ENCODE measurements at places on chromosomes 5 and 9.

- no peak for DNase-seq
Observed at GRCh38 chr5:171848006-171848405, 62.4 kb downstream of the SMIM23 start.

DNA sequence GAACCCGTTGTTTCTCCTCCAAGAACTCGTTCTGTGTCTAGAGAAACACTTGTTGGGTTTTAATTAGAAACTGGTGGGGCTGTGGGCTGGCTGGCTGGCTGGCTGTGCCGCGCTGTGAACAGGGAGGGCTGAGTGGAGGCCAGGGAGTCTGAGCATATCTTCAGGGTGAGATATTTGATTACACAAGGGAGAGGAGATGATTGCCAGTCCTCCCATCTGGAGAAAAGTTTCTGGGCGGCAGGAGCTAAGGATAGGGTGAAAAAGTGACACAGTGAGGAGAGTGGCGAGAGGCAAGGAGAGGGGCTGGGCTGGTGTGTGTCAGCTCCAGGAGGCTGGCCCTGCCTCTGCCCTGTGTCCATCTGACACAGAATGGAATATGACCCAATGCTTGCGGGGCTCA lies 63.0 kb downstream of the GDNF start:
- no peak for DNase-seq

- no peak for DNase-seq
Observed at GRCh38 chr5:24264547-24264946, 380.2 kb downstream of the CDH10 start.

DNA sequence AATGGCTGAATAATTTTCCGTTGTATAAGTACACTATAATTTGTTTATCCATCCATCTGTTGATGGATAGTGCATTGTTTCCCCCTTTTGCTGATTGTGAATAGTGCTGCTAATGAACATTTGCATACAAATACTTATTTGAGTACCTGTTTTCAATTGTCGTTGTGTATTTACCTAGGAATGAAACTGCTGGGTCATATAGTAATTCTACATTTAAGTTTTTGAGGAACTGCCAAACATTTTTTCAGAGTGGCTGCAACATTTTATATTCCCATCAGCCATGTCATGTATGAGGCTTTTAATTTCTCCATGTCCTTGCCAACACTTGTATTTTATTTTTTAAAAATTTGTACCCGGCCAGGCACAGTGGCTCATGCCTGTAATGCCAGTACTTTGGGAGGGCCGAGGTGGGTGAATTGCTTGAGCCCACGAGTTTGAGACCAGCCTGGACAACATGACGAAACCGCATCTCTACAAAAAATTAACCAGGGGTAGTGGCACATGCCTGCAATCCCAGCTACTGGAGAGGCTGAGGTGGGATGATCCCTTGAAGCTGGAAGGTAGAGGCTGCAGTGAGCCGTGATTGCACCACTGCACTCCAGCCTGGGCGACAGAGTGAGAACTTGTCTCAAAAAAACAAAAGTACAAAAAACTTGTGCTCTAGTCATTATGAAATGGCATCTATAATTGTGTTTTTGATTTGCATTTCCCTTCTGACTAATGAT lies 2.2 kb upstream of the ANXA6 start:
- no peak for DNase-seq

GRCh38 chr9:91103931-91104330 lies 257.8 kb downstream of the AUH start:
- no peak for DNase-seq

DNA sequence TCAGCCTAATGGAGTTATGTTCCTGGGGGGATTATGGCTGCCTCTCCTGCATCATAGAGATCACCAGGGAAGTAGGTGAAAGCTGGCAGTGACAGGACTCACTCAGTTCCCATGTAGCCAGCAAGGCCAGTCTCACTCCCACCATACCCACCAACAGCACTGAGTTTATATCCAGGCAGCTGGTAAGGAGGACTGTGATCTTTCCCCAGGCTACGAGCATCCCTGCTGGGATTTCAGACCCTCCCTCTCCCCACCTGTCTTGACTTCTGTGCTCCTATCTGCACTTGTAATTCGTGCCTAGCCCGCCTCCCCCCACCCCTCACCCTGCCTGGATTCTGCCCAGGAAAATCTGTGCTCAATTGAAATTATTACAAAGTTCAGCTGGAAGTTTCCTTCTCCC lies 499.1 kb upstream of the NUDT12 start:
- no peak for DNase-seq

GRCh38 chr9:133133681-133134387 lies 12.8 kb upstream of the RALGDS start:
- DNase-seq, result peak; percentile 78

DNA sequence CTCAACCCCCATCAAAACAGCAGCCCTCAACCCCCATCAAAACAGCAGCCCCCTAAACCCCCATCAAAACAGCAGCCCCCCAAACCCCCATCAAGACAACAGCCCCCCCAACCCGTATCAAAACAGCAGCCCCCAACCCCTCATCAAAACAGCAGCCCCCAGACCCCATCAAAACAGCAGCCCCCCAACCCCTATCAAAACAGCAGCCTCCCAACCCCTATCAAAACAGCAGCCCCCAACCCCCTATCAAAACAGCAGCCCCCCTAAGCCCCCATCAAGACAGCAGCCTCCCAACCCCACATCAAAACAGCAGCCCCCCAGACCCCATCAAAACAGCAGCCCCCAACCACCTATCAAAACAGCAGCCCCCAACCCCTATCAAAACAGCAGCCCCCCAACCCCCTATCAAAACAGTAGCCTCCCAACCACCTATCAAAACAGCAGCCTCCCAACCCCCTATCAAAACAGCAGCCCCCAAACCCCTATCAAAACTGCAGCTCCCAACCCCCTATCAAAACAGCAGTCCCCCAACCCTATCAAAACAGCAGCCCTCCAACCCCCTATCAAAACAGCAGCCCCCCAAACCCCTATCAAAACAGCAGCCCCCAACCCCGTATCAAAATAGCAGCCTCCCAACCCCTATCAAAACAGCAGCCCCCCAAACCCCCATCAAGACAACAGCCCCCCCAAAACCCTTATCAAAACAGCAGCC lies 1.2 kb downstream of the TPPP start:
- no peak for DNase-seq

DNA sequence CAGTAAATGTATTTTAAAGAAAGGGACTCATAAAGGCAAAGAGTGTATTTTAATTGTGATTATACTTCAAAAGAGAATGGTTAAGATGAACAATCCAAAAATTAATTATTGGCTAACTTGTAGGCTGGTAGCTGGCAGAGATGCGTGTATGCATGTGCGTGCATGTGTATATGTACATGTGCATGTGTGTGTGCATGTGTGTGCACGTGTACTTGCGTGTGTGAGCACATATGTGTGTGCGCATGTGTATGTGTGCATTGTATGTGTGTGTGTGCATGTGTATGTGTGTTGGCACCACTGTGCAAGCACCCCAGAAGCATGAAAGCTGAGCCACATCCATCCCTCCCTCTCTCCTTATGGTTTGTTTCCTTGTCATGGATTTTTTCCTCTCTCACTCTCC lies 83.0 kb upstream of the SLC1A3 start:
- DNase-seq, result no peak

DNA sequence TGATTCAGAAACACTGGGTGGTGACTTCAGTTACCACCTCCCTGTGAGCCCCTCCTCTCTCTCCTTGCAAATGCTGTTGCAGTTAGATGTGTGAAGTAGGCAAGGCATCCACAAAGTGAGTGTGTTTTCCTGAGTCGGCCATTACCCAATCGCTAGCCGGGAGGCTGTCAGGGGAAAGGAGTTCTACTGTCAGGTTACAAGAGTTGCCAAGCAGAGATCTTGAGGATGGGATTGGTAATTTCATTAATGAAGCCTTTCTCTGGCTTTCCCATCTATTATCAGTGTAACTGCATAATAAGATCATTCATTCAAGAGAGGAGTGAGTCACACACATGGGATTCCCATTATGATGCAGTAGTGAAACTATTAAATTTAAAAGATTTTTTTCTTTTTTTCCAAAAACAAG lies 106.9 kb downstream of the GLDC start:
- no peak for DNase-seq

DNA sequence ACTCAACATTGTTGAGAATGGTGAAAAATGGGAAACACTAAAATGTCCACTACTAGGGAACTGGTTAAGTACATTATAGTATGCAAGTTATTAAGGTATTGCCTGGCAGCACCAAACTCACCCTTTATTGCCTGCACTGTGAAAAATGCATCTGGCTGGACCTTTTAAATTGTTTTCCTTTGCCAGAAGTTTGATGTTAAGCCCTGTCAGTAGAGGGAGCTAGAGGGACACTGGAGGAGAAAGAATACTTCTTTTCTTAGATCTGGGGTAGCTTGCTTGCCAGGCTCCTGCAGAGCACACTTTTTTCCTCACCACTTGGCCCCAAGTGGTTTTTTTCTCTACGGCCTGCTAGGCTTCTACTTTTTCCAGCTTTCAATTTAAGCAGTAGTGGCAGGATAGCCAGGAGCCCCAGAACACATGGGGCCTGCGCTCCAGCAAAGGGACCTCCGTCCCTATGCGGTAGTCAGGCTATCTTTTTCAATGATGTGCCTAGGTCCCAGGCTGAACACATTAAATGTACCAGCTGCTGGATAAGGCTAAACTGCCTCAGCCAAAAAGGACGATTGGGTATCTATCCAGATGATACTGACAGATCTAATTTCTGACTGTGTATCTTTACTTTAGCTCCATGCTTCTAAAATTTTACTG lies 8.0 kb upstream of the HABP4 start:
- no peak for DNase-seq

- no peak for DNase-seq
Observed at GRCh38 chr9:78289474-78289873, 7.5 kb upstream of the PSAT1 start.

GRCh38 chr5:8908055-8908683 lies 637.7 kb downstream of the SEMA5A start:
- DNase-seq, result no peak

DNA sequence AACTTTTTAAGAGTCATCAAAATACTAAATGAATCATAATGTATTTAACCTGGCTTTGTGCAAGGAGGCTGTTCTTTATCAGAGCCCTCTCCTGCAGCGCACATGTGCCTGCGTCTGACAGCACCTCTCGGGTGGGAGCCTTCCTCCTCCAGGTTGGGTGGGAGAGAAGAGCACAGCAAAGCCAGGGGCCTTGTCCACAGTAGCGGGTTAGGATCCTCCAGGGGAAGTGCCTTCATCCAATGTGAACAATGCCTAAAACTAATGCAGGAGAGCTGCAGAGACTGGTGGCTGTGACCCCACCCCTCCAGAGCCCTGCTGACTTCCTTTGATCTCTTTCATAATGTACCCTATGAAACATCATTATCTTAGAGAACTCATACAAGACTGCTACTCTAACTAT lies 10.2 kb downstream of the UBE2QL1 start:
- no peak for DNase-seq

DNA sequence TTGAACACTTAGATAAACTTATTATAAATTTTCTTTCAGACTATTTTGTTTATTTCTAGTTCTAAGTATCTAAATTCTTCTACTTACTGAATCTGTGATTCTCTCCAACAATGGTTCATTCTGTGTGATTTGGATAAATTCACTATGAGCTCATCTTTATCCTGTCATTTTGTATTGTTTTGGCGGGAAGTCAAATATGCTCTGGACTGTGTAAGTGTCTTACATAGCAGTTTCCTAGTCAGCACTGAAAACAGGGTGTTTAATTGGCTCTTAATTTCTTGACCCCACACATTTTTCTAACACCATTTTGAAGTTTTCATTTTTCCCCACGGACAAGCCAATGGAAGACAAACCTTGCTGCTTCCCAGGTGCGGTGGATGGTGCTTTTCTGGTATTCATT lies 207.0 kb upstream of the ACO1 start:
- no peak for DNase-seq

- DNase-seq, result no peak
Observed at GRCh38 chr5:144183254-144183889, 12.7 kb downstream of the KCTD16 start.

- no peak for DNase-seq
Observed at GRCh38 chr5:39264528-39264927, 45.2 kb upstream of the FYB1 start.

GRCh38 chr9:88653406-88653805 lies 118.4 kb downstream of the NXNL2 start:
- no peak for DNase-seq

DNA sequence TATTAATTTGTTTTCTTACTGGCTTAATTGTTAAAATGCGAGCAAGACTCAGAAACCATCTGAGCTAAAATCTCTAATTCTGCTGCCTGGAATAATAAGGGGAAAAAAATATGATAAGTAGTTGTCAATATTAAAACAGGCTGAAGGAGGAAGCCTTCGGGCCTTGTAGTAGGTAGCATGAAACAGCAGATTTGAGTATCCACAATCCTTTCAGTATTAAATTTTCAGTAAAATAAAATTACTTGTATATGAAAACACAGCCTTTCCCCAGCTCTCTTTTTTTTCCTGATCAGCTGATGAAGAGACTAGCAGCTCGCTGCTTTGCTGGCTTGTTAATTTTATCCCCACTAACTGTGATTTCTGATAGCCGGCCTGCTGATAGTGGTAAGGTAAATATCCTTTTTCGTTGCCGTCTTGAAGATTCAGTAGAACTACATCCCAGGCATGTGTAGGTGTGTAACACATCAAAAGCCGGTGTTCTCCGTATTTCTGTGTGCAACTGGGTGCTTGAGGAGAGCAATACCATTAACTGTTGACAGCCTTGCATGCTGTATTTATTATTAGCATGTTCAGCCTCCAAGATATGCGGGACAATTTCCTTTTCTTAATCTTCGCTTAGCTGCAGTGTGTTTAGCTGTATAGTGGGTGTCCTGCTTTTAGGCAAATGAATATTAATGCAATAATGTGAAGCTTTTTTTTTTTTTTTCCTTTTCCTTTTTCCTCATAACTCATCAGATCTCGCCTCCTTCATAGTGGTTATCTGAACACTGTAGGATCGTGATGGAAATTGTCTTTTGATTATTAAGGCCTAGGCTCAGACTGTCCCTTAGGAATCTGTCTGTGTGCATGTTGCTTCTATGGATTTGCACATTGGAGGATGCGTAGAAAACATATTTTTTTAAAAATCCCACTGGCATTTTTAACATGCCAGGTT lies 144.6 kb downstream of the SMARCA2 start:
- DNase-seq, result no peak

- DNase-seq, result no peak
Observed at GRCh38 chr5:55572020-55572419, 37.3 kb upstream of the PLPP1 start.

GRCh38 chr5:123882319-123882964 lies 370.5 kb downstream of the CSNK1G3 start:
- no peak for DNase-seq

GRCh38 chr5:129508606-129509005 lies 48.5 kb downstream of the ADAMTS19 start:
- no peak for DNase-seq

DNA sequence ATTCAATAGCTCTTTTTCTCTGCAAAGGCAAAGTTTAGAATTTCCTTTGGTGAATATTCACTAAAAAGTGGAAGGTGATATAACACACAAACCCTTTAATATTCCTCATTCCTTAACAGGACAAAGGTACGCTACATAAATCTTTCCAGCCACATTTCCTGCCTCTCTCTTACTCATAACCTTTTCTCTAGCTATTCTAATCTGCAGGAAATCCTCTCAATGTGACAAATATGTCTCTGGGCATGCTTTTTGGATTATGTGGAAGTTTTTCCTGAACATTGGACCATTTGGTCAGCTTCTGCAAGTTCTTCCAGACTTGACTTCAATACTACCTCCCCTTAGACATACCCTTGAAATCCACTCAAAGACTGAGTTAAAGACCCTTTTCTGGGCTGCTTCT lies 186.3 kb upstream of the TUSC1 start:
- DNase-seq, result no peak

GRCh38 chr9:128149951-128150593 lies 819 bp downstream of the LCN2 start:
- DNase-seq, result no peak

Measured in stimulated activated CD4-positive, alpha-beta T cell treated with anti-CD3 and anti-CD28 coated beads, Interleukin-1b, Interleukin-23, amount 100 ng/mL, for 1 hour (primary cell).